Esophagus muscularis mucosa (tissue), 4 donors: ENCODE measurements at places on chromosomes 7 and 10. TPM values are rescaled to one million over a fixed set of nuclear protein-coding genes. Genes with fewer than 3 reads are reported as not detected.

The GCK gene
- total RNA-seq, result 2.8 TPM

- DNase-seq, result no peak
- H3K27me3 ChIP-seq, result no peaks in the 10 kb centered on the region
- no peaks in the 10 kb centered on the region for H3K36me3 ChIP-seq
- H3K4me1 ChIP-seq, result no peaks in the 10 kb centered on the region
- H3K4me3 ChIP-seq, result no peak overlapping the region
These were observed 168.6 kb upstream of the SHH start for GRCh38 chr7:155980841-155981240.

The KLLN gene
- total RNA-seq, result 0.17 TPM

DNA sequence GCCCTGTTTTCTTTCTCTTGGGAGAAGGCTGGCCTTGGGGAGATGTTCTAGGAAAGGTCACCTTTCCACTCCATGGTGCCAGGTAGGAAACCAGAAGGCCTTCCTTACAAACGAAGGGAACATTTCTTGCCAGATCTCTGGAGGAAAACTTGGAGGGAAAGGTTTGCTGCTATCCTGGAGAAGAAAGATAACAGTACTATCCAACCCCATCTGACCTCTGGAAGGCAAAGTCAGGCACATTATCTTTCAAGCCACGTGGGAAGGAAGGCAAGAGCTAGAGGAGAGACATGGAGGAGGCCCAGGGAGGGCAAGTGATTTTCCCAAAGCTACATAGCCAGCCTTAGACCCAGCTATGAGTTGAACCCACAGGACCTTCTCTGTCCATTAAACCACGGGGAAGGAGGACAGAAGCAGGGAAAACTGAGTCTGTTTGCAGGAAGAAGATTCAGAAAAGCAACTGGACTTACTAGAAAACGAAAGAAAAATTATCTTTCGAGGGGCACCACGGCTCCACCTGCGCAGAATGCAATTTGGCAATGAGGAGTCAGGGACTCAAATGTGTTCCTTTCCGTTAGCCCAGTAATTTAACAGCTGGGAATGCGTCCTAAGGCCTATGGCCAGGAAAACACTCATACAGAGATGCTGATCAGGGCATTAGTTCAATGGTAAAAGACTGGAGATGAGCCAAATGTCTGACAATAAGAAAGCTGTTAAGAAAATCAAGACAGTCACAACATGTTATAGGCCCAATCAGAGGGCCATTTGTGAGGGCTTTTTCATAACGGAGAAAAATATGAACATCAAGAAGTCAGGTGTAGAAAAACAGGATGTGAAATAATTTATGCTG lies 32.0 kb upstream of the PSAP start:
- no peak overlapping the region for H3K27ac ChIP-seq
- no peak overlapping the region for H3K4me3 ChIP-seq
- no peaks in the 10 kb centered on the region for H3K27me3 ChIP-seq
- H3K4me1 ChIP-seq, result peaks cover 3% of the 10 kb centered on the region
- no peak for DNase-seq

DNA sequence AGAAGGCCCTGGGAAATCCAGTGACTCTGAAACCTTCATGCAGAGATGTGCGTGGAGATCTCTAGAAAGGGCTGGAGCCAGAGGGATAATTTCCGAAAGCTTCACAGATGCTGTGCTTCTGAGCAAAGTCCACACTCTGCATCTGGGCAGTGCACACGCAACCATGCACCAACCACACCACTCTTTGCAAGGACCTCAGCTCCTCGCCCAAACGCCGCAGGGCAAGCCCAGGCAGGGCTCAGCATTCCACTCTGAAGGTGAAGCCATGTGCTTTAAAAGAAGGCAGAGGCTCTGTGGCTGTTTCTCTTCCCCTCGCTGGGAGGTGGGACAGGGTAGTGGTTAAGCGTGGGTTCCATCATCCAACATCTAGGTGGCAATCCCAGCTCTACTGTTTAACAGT lies 48.4 kb downstream of the ASB13 start:
- no peaks in the 10 kb centered on the region for H3K36me3 ChIP-seq
- no peak overlapping the region for H3K4me3 ChIP-seq
- H3K27me3 ChIP-seq, result no peaks in the 10 kb centered on the region

GRCh38 chr7:97022491-97023306 lies 1.9 kb downstream of the DLX5 start:
- H3K27ac ChIP-seq, result no peak overlapping the region
- DNase-seq, result peak; percentile 74
- no peak overlapping the region for H3K4me3 ChIP-seq
- peaks cover 80% of the 10 kb centered on the region for H3K4me1 ChIP-seq

GRCh38 chr7:68914006-68914405 lies 684.3 kb upstream of the AUTS2 start:
- no peak overlapping the region for H3K4me3 ChIP-seq
- no peaks in the 10 kb centered on the region for H3K4me1 ChIP-seq
- H3K36me3 ChIP-seq, result no peaks in the 10 kb centered on the region
- no peak for DNase-seq
- H3K27me3 ChIP-seq, result no peaks in the 10 kb centered on the region

The ZNF365 gene
- 2.5 TPM for total RNA-seq

DNA sequence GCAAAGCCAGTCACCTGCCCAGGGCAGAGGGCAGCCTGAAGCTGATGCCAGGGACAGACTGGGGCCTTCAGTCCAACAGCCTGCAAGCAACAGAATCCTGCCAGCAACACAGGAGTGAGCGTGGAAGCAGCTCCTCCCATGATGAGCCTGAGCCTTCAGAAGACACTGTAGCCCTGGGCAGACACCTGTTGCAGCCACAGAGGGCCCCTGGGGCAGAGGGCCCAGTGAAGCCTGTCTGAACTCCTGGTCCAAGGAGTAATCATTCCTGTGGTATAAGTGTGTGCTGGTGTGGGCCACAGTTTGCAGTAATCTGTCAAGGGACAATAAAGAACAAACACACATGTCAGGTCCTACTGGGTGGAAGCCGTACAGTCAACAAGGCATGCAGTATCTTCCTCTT lies 2.9 kb upstream of the PFKP start:
- no peaks in the 10 kb centered on the region for H3K36me3 ChIP-seq
- no peaks in the 10 kb centered on the region for H3K27me3 ChIP-seq
- no peak for DNase-seq
- no peak overlapping the region for H3K27ac ChIP-seq
- no peak overlapping the region for H3K4me3 ChIP-seq

GRCh38 chr7:20241911-20242261 lies 24.7 kb upstream of the MACC1 start:
- DNase-seq, result no peak
- no peak overlapping the region for H3K27ac ChIP-seq
- H3K4me3 ChIP-seq, result no peak overlapping the region
- H3K27me3 ChIP-seq, result no peaks in the 10 kb centered on the region

The HOXA7 gene
- total RNA-seq, result 1.7 TPM

DNA sequence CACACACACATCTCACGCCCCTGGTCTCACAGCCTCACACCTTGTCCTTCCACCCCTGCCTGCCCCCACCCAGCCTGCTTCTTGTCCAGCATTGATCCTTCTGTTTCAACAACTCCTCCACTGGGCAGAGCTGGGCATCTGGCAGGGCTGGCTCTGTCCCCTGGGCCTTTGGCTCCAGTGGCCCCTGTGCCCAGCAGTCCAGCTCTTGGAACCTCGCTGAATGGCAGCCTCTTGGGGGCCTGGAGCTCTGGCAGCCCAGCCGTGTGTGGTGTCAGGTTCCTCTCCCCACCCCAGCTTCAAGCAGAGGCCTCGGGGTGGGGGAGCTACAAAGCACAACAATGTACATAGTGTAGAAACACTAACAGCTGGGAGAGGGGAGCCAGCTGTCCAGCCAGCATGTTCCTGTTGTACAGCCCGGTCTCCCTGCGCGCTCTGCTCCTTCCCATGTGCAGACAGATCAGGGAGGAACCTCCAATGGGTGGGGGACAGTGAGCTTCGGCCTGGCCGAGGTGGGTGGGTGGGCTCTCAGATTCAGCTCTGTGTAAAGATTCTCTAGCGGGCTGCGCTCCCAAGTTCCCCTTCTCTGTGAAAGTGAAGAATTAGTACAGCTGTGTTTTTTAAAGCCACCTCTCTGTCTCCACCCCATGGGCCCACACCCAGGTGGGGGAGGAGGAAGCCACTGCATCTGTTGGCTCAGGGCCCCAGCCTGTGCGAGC lies 19.4 kb downstream of the ZMIZ2 start:
- no peaks in the 10 kb centered on the region for H3K27me3 ChIP-seq
- H3K27ac ChIP-seq, result peak overlapping the region; percentile 77
- peak overlapping the region; percentile 14 for H3K4me3 ChIP-seq
- H3K4me1 ChIP-seq, result peaks cover 45% of the 10 kb centered on the region
- DNase-seq, result no peak
- H3K36me3 ChIP-seq, result peaks cover 48% of the 10 kb centered on the region

GRCh38 chr10:44161184-44161583 lies 223.7 kb downstream of the CXCL12 start:
- peaks cover 10% of the 10 kb centered on the region for H3K4me1 ChIP-seq
- H3K36me3 ChIP-seq, result no peaks in the 10 kb centered on the region
- no peak overlapping the region for H3K27ac ChIP-seq

- no peak overlapping the region for H3K4me3 ChIP-seq
- DNase-seq, result no peak
- H3K4me1 ChIP-seq, result no peaks in the 10 kb centered on the region
These were observed 45.7 kb downstream of the SNX10 start for GRCh38 chr7:26337232-26337865.

GRCh38 chr10:119221201-119221600 lies 13.8 kb downstream of the GRK5 start:
- no peak overlapping the region for H3K4me3 ChIP-seq
- peak overlapping the region; percentile 77 for H3K27ac ChIP-seq
- DNase-seq, result no peak
- H3K4me1 ChIP-seq, result peaks cover 100% of the 10 kb centered on the region
- no peaks in the 10 kb centered on the region for H3K36me3 ChIP-seq

DNA sequence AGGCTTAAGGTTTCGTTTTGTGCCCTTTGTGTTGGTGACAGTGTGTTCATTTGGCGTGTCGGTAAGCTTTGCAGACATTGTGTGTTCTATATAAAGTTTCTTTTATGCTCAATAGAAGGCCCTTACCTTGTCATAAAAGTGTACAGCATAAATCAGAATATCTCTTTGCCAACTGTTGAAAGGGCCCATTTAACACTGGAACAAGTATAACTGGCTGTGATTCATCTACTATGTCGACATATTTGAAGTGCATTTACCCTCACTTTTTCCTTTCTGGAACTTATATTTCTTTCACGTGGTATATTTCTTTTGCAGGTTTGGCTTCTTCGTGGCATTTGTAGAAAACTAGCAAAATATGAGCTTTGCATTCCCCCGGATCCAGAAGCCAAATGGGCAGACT lies 32.7 kb downstream of the EEPD1 start:
- H3K4me1 ChIP-seq, result peaks cover 64% of the 10 kb centered on the region
- H3K36me3 ChIP-seq, result no peaks in the 10 kb centered on the region
- H3K27ac ChIP-seq, result no peak overlapping the region
- no peak for DNase-seq
- H3K4me3 ChIP-seq, result no peak overlapping the region
- no peaks in the 10 kb centered on the region for H3K27me3 ChIP-seq

- no peak overlapping the region for H3K4me3 ChIP-seq
- H3K4me1 ChIP-seq, result peaks cover 21% of the 10 kb centered on the region
- H3K27me3 ChIP-seq, result no peaks in the 10 kb centered on the region
- DNase-seq, result no peak
- H3K27ac ChIP-seq, result no peak overlapping the region
- no peaks in the 10 kb centered on the region for H3K36me3 ChIP-seq
These were observed 49.6 kb downstream of the COL13A1 start for GRCh38 chr10:69851306-69851705.

DNA sequence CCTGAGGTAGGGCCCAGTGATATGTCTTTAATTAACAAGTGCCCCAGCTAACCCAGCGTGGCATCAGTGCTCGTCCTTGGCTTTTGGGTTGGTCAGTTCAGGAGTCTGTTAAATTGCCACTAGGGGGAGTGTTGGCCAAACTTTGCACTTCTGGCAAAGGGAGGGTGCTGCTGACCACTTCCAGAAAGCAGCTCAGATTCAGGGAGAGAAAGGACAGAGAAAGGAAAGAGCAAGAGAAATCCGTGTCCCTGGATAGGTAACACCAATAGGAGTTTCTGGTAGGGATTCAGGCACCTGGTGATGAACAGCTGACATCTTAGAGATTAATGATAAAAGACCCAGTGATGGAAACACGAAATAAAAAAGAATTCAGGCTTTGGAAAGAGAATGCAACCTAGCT lies 243.1 kb upstream of the AOAH start:
- H3K4me3 ChIP-seq, result no peak overlapping the region
- no peaks in the 10 kb centered on the region for H3K36me3 ChIP-seq
- DNase-seq, result no peak

DNA sequence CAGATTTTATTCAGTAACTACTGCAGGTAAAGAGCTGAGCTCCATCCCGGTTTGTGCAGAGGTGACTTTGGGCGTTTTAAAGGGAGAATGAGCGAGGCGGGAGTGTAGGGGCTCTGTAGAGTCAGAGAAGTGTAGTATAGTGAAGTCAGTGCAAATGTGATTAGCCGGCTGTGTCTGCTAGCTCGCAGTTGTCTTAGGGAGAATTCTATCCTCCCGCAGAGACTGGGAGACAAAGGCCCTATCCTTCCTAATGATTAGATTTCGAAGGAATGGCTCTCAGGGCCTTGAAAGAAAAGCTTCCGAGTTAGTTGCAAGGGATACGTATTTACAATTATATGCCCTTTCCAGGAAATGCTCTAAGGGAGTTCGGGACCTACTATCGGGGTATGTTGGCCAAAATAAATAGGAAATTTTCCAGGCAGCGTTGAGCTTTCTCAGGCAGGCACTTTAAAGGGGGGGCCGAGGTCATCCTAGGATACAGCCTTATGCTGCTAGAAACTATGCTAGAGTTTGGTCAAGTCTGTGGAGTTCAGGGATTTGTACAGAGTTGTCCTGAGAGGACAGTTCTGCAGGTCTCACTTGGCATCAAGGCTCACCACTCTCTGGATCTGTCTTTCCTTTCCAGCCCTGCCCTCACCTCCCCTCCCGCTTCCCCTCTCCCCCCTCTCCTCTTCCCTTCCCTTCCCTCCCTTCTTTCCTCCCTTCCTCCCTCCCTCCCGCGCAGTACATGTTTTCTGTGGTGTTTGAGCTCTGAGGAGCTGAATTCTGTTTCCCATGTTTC lies 825 bp downstream of the MRPL32 start:
- H3K4me3 ChIP-seq, result peak overlapping the region; percentile 69
- H3K36me3 ChIP-seq, result peaks cover 26% of the 10 kb centered on the region
- H3K4me1 ChIP-seq, result peaks cover 46% of the 10 kb centered on the region
- DNase-seq, result no peak
- no peaks in the 10 kb centered on the region for H3K27me3 ChIP-seq
- peak overlapping the region; percentile 90 for H3K27ac ChIP-seq

- no peaks in the 10 kb centered on the region for H3K4me1 ChIP-seq
- no peak for DNase-seq
- no peak overlapping the region for H3K27ac ChIP-seq
- no peaks in the 10 kb centered on the region for H3K36me3 ChIP-seq
- no peak overlapping the region for H3K4me3 ChIP-seq
These were observed 163.4 kb upstream of the MKLN1 start for GRCh38 chr7:131164025-131164925.

DNA sequence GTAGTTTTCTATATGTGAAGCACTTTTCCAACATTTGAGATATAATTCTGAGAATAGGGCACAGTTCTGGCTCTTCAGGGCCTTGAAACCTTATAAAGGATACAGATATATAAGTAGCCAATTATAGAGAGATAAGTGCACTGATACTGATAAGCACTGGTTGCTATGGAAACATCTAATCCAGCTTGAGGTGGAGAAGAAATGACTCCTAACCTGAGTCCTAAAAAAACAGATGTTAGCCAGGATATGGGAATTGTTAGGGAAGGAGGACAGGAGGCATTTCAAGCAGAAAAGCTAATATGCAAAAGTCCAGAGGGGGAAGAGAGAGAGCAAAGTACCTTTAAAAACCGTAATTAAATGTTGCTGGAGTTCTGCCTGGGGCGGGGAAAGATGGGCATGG lies 30.8 kb downstream of the STRIP2 start:
- H3K4me1 ChIP-seq, result peaks cover 25% of the 10 kb centered on the region
- H3K36me3 ChIP-seq, result peaks cover 24% of the 10 kb centered on the region
- no peak for DNase-seq
- H3K27ac ChIP-seq, result no peak overlapping the region
